ENCODE measurements at places on chromosomes 13 and 19.

- no peak for DNase-seq
Measured at GRCh38 chr13:79361299-79361698, 44.8 kb downstream of the RBM26 start.

DNA sequence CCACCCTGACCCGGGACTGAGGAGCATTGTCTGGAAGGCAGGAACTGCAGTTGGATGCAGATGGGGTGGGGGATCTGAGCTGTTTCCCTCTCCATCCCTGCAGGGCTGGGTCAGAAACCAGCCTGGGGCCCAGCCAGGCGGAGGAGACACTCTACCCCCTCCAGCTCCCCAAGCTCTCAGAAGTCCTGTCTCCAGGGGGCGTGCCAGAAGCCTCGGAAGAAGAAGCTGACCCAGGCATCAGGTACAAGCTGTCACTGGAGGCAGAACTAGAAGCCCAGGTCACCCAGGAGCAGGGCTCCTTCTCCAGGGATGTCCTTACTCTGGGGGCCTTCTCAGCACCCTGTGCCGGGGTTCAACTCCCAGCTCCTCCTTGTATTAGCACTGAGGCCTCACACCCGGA is 15.5 kb downstream of the SIX5 start:
- DNase-seq: no peak

DNA sequence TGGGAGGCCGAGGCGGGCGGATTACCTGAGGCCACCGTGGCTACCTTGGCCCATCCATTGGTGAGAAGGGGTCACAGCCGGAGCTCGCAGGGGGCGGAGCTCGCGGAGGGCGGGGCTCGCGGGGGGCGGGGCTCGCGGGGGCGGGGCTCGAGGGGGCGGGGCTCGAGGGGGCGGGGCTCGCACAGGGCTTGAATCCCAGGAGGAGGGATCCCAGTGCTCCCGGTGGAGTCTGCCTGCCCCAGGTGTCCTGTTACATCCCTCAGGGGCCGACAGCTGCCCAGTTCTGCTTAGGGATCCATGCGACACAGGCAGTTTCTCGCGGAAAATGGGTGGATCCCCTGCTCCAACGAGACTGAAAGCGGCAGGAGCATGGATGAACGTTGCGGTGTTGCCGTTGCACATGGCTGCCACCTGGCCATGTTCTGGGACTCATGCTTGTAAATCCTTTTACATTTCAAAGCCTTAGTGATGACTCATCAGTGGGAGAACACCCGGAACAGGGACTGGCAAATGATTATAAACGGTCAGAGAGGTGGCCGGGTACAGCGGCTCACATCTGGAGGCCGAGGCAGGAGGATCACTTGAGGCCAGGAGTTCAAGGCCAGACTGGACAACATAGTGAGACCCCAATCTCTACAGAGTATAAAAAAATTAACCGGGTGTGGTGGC is 25.1 kb downstream of the TMPRSS9 start:
- peak; percentile 36 for DNase-seq

DNA sequence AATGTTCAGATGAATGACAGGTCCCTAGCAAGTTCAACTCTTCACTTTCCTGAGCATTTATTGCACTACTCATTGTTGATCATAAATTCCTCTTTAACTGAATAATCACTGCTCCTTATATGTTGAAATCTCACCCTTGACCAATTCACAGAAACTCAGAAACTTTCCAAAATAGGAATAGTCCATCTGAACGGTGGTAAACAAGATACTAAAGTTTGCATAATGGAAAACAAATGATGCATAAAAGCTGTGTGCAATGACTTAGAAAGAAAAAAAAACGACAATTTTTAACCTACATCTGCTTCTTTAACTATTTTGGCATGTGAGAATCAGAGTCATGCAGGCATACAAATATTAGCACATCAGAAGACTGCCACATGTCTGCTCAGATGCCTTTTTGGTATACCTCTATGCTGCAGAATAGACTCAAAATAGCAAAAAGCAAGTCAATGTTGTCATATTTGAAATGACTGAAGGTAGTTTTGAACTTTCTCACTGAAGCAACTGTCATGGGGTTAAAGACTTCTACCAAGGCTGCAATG is 34.8 kb downstream of the SLC10A2 start:
- no peak for DNase-seq

DNA sequence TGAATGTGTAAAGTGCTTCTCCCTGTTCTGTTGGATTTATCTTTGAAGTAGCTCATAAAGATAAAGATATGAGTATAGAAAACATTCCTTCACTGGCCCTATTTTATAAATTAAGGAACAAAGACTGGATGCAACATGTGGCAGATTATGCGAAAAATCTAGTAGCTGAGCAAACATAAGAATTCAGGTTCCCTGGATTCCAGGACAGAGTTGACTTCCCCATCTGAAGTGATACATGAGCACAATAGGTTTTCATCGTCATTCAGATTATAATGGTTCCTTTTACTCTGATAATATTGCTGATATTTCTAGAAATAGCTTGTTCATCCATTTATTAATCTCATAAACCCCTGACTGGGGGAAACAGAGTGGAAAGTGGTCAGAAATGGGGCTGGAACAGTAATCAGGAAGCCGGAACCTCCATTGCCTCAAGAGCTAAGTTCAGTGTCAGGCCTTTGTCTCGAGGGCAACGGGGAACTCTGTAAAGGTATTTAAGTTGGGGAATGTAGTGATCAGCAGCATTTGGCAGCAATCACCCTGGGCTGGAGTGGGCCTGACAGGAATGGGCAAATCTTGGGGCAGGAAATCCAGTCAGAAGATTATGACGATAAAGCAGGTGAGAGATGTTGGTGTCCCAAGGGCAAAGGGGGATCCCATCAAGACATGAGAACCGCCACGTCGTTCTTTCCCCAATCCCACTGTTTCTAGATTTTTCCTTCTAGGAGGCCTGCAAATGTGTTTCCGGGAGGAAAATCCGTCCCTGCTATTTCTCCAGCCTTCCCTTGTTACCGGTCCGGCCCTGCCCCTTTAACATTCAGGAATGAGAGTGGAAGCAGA is 232.5 kb upstream of the SERP2 start:
- DNase-seq: no peak

DNA sequence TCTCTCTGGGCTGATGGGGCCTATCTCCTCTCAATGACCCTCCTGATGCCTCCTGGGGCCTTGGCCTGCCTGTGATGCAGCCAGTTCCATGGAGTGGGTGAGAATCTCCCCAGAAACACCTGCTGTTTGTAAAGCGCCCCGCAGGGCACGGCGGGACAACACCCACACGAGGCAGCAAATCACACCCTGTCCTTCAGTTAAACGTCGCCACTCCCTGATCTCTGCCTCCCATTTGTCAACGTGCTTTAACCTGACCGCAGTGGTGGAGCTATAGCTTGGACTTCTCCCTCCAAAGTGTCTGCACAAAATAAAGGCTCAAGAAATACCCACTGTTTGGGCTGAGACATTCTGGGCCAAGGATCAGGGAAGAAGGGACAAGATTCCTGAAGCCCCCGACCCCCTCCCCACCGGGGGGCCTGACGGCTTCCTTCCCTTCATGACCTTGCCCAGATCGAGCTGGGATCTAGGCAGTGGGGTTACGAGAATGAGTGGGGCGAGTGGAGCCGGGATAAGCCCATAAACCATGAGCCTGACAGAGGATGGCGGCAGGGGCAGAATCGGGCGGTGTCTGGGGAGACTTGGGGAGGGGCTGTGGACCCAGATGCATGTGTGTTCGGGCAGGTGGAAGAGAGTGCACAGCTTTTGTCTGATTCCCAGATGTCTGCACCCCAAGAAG is 8.0 kb downstream of the MYDGF start:
- DNase-seq: no peak

DNA sequence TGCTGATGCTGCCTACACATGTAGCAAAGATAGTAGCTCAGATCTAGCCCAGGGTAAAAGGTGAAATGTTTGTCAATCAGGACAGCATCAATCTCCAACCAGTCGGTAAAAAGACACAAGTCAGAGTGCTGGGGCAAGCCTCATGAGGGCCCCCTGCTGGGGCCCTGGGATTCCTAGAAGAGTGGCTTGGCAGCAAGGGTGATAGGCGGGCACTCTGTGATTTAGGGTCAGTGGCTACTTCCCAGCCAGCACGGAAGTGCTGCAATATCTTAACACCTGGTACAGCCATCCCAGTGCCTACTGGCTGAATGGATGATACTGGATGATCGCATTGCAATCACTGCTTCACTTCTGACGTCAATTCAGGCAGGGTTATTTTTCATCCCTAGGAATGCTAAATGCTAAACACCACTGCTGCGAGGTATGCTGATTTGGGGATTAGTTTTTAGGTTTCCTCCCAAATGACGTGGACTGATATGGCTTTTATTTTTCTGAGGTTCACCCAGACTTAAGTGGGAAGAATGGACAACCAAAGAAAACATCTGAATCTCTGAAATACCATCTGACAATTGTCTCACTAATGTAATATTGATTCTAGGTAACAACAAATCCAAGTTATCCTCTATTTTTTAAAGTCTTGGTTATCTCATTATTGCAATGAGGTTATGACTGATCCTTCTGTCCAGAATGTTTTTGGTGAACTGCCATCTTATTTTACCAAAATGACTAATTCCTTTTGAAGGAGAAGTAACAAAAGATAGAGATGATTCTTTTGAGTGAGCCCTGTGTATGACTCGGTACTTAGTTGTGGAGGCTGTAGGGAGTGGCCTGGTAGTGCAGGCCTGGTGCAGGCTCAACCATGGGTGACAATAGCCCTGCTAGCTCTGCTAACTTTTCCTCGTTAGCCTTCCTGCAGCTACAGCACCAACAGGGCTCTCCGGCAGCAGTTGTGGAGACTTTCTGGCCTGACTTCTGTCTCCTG is 432.5 kb downstream of the FGF9 start:
- no peak for DNase-seq

GRCh38 chr13:87444135-87444534 is 227.0 kb upstream of the SLITRK5 start:
- DNase-seq: no peak

DNA sequence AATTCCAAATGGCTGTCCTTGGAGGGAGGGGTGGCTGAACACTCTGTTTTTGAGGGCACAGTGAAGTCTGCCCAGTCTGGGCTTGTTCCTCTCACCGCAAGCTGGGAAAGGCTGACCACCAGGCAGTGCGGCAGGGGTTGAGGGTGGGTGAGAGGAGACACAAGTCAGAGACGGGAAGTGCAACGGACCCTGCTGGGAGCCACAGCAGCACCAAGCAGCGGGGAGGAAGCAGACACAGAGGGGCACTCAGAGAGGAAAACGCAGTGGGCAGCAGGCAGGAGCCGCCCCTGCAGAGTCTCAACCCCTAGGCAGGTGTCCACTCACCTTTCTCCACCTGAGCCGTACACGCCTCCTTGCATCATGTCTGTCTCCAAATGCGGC is 15.6 kb downstream of the AKAP8L start:
- DNase-seq: no peak

- no peak for DNase-seq
Measured at GRCh38 chr13:35475960-35476943, at the start of gene MAB21L1. Gene MAB21L1, minus strand, starts transcription at chr13:35476689. Its CDS starts 551 bp downstream, at chr13:35476138.

DNA sequence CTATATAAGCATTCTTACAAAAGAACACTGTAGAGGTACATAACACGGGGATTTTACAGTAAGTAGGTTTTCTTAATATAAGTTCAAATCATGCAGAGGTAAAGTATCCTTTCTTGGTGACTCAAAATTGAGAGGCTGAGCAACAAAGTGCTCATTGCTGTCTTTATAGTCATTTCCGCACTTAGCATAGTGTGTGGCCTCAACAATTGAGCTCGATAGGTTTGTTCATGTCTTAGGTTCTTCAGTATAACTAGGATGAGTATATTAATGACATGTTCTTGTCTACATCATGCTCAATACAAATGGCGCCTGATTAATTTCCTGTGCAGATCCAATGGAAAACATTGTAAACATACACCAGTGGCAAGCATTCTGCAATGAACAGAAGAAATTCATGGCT is 1.4 kb downstream of the WDFY2 start:
- no peak for DNase-seq

DNA sequence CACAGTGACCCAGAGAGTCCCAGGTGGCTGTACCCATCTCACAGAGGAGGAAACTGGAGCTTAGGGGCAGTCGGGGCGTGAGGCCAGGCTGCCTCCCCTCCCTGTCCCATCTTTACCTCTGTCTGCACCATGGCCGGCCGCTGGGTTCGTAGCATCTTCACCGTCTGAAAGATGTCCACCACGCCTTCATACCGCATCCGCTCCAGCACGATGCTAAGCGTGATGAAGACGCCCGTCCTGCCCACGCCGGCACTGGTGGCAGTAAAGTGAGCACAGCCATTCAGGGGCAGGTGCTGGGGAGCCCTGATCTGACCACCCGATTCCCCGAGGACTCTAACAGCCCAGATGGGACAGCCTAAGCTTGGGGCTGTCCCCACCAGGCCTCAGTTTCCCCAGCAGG is 132.8 kb downstream of the PTPRS start:
- DNase-seq: no peak

- DNase-seq: no peak
Measured at GRCh38 chr13:38759390-38759789, 72.5 kb downstream of the FREM2 start.

DNA sequence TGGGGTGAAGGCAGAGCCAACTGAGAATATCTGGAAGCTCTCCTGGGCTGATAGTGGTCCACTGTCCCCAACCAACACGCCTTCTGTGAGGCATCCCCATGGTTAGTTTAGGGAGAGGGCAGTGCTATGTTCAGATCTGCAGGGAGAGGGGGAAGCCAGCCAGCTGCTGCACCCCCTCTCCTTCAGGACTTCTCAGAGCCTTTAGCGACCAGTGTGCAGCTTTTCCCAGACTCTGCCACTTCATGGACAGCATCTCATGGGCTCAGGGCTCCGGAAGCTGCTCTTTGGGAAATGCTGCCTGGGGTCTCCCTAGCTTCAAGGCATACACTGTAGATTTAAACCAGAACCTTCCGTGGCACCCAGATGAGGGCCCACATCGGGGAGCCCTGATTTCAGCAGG is 33.5 kb downstream of the TMED1 start:
- DNase-seq: no peak

DNA sequence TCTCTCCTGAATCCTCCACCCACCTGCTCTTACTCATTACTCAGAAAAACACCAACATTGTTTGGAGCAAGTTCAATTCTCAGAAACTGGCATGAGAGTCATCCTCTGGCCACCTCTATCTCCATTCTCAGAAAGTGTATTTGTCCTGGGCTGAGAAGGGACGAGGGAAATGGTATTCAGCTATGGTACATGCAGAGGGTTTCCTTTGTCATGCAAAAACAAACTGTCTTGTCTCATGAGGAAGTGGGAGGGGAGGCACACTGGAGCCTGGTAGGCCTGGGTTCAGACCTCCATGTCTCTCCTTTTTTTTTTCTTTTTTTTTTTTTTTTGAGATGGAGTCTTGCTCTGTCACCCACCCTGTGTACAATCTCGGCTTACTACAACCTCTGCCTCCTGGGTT is 31.9 kb upstream of the LILRA2 start:
- DNase-seq: no peak

- no peak for DNase-seq
Measured at GRCh38 chr19:873084-873483, 13.6 kb downstream of the CFD start.

- no peak for DNase-seq
Measured at GRCh38 chr13:113616991-113617749, 32.6 kb downstream of the TFDP1 start.

GRCh38 chr13:26457212-26457611 is 100.3 kb upstream of the WASF3 start:
- DNase-seq: no peak

DNA sequence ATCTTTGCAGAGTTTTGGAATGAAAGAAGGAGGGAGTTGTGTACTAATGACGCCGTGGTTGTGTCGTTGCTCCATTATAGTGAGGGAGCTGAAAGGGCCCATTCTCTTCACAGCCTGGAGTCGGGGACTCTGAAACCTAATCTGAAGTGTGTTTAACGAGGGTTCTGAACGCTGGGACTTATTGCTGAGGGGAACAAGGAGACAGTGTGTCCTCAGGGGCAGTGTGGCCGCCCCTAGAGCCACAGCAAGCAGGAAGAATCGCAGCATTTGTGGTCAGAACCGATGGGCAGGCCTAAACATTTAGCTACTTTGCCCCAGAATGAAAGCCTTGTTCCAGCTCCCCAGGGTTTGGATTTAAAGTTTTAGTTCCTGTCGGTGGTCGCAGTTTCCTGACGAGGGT is 156.4 kb upstream of the RNF113B start:
- no peak for DNase-seq

Data from NCI-H1092 (cell line).